ENCODE measurements at places on chromosomes 6 and 20.

DNA sequence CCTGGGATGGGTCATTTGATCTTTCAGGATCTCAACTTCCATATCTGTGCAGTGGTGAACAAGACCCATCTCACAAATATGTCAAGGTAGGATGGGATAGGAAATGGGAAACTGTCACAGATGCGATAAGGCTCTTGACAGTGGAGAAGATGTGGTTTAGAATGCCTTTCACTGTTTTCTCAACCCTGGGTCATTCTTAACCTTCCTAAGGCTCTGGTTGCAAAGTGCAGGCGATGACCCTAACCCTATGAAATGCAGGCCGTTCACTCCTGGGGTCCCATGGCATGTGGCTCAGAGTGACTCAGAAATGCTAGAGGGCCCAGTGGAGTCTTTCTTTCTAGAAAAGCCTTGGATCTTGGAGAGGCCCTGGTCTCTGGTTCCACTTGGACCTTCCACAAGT lies 61.7 kb downstream of the FOXA2 start:
- no peak for DNase-seq

DNA sequence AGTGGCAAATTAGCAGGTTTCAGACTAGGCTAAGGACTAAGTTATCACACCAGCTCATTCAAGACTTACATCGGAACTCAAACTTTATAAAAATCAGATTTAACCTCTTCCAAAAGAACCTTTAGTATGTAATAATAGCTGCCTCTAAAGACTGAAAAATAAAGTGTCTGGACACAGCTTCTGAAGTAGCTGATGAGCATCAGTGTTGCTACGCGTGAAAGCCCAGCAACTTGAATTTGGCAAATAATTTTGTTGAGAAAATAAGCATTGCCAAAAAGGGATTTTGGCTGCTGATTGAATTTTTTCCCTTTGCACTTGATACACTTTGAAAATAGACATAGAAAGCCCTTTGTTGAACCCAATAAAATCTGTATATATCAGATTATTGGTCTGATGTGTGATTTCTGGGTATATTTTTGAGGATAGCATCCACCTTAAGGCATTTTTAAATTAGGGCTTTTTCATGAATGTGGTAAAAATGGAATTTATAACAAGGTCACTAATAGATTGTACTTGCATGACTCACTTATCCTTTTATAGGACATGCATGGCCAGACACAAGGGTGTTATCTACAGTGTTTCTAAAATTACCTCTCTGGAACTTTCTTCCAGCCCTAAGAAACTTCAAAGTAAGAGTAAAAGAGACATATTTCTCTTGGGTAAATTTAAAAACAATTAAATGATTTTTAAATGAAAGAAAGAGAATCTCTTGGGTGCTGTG lies 350.4 kb downstream of the TENT5A start:
- no peak for DNase-seq

- no peak for DNase-seq
Observed at GRCh38 chr20:24679448-24680047, 210.1 kb downstream of the SYNDIG1 start.

- DNase-seq: no peak
Observed at GRCh38 chr20:51514836-51515235, 27.7 kb downstream of the NFATC2 start.

DNA sequence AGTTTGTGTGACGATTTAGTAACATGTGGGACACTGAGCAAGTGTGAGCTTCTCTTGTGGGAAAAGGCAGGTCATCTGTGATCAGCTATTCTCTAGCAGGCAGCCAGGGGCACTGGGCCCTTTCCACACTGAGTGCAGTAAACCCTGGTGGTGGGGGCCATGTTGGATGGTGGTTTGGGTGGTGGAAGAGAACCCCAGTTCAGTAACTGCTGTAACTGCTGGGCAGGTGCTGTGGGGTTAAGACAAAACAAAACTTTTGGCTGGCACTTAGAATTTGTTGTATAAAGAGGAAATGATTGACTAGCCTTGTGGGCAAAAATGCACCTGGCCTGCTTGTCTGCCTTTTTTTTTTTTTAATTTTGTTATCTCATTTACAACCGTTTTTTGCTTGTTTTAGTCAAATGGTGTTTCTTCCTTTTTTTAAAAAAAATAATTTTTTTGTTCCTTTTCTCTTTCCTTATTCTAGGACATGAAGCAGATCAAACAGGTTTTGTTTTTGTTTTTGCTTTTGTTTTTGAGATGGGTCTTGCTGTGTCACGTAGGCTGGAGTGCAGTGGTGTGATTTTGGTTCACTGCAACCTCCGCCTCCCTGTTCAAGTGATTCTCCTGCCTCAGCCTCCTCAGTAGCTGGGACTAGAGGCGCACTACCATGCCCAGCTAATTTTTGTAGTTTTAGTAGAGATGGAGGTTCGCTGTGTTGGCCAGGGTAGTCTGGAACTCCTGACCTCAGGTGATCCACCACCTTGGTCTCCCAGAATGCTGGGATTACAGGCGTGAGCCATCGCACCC lies 59.8 kb downstream of the IGF2R start:
- DNase-seq: no peak

GRCh38 chr20:53149890-53150205 lies 177.7 kb downstream of the TSHZ2 start:
- DNase-seq: no peak

All from pulmonary artery endothelial cell (primary cell).